ENCODE measurements at places on chromosomes 11 and 22.

DNA sequence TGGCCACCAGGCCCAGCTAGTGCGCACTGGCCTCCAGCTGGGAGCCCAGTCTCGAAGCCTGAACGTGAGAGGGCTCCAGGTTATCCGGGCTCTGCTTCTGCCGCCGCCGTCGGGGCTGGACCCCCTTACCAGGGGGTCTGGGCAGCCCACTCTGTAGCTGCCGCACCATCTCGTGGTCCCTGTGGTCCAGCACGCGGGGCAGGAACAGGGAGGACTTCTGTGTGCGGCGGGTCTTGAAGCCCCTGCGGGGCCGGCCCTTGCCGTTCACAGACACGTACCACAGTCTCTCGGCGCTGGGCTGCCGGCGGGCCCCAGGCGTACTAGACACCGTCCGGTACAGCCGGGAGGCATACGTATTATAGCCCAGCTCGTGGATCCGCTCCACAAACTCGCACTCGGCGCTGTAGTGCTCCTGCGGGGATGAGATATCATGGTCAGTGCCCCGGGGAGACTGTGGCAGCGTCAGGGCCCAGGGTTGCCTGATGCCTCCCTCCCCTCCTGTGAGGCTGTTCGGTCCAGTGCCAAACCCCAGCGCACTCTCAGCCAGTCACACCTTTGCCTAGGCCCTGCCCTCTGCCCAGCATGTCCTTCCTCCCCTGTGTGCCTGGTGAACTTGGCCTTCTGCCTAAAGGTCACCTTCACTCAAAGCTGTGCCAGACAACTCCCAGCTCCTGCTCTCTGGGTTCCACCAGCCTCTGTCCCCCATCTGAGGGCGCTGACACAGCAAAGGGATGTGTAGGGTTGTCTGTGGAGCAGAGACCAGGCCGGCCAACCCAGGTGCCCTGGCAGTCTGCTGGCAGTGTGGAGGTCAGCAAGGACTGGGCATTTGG lies 8.7 kb downstream of the FGF3 start:
- no peak for DNase-seq

DNA sequence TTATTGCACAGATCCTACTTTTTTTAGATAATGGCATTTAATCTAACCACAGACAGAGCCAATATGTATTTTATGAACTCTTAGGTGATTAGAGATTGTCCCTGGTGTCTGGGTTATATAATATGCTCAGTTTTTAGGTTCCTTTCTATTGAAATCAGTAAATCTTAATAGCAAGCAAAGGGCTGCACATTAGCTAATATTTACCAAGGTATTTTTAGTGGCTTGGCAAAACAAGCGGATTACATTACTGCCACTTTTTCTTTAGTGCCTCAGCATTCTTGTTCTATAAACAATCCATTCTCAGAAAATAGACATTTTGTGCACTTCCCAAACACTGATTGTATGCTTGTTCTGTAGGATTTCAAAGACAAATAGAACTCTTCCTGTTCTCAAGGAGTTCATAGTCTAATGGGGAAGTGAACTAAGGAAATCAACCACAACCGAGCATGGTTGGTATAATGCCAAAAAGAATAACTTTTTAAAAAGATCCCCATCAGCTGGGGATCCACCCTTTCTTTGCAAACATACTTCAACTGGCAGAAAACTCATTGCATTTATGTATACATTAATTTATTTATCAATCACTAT lies 23.8 kb downstream of the KCNJ1 start:
- no peak for DNase-seq

DNA sequence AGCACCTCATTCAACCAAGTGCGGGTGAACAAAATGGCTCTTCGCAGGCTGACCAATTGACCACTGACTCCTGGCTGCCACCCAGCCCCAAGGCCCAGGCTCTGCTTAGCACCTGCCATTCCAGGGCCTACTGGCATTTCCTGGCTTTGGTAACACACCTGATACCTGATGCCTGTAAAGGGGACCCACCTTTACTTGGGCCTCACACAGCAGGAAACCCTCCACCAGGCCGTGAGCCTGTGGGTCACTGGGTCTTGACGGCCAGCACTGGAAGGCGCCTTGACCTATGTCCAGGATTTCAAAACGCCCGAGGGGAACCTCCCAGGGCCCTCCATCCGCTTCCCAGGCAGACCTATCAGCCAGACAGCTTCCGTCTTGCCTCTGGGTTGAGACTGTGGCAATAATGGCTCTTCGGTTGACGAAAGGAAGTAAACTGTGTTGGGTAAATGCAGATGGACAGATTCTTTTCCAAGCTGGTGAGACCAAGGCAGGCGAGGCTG lies 16.8 kb upstream of the TMEM184B start:
- DNase-seq = no peak

DNA sequence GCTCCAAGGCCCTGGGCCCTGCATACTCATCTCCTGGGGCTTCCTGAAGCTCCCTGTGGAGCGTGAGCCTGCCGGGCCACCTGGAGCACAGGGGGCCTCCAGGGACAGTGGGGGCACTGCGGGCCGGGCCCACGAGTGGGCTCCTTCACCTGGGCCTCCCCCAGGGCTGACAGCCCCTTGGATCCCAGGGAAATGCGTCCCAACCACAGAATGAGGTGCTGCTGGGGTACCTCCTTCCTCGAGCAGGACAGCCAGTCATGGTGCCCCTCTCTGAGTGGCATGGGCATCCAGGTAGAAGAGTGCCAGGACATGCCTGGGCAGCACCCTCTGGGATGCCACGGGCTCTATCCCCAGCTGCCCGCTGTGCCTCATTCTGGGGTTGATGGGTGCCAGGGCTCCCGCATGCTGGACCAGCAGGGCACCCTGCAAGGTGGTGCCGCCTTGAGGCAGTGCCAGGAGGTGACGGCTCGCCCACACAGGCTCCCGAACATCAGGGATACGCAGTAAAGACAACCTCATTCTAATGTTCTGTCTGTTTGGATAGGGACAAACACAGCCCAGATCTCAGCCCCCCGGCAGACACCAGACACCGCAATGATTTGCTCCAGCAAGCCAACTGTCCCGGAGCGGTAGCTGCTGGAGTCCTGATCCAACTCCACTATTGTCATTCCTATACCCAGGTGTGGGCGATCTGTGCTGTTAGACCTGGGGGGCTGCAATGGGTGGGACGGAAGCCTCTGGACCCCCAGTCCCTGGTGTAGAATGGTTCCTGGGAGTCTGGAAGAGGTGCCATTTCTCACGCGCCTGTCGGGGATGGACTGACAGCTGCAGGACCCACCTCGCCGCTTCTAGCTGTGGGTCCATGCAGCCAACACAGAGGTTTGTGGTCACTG lies 25.8 kb downstream of the KRTAP5-5 start:
- no peak for DNase-seq

GRCh38 chr11:70483077-70483861 lies 84.9 kb downstream of the CTTN start:
- no peak for DNase-seq

DNA sequence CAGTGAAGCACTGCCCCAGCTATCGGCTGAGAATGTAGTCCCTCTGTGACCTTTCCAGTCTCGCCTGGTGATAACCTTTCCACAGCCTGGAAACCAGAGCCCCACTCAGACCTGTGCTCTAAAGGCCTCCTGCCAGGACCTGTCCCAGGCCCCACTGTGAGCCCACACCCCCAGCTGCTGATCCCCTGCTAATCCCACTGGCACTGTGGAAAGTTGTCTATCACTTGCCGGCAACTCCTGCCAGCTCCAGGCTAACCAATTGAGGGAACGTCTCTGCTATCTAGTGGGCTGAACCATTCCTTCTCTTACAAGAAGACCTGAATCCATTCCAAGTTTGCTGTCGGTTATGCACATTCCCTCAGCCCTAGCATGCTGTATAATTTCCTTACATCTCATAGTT lies 328.2 kb downstream of the FAM181B start:
- DNase-seq = no peak

DNA sequence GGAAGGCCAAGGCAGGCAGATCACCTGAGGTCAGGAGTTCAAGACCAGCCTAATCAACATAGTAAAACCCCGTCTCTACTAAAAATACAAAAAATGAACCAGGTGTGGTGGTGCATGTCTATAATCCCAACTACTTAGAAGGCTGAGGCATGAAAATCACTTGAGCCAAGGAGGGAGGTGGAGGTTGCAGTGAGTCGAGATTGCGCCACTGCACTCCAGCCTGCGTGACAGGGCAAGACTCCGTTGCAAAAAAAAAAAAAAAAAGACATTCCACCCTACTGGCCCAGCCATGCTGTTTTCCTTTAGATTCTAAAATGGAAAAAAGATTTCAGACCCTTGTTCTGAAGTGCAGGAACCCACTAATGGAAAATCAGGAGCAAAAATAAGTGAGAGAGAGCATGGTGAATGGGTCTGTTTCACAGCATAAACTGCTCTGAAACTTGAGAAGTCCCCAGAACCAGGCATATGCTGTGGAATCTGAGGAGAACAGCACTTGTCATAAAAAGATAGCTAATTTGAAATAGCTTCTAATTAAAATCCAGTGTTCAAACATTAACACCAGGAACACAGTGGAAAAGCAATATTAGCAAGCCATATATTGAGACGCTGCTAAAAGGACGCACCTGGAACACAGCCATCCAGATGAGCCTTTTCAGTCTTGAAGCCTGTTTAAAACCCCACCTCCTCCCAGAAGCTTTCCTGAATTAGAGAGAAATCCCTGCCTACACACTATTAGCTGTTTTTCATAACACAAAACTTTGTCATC lies 66.3 kb upstream of the CHRM4 start:
- no peak for DNase-seq

DNA sequence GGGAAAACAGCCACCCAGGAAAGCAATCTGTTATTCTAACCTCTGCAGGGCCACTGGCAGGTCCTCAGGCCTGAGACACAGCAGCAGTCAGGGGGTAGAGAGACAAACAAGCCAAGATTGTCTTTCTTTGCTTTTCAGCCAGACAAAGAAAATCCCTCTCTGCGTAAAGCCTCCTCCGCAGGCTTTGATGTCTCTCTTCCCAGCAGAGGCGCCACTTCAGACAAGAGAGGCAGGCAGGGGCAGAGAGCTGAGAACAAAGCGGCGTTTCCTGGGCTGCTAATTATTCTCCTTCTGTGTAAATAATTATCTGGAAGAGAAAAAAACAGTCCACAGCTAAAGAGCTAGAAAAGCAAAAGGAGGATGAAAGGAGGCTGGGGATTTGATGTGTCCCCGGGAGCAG lies 102.7 kb upstream of the SEZ6L start:
- no peak for DNase-seq

DNA sequence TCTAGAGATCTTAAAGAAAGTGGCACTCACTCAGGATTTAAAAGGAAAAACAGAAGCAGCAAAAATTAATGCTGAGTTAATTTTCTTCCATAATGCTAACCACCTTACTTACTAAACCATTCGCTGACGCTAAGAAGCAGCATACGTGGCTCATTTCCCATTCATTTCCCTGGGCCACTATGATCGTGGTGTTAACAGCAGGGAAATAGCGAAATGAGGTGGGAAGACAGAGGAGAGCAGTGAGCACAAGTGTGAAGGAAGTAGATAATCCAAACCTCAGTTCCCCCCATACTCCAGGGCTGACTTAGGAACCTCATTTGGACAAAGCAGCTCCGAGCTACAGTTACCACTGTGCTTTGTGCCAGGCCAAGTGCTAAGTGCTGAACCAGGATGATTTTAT lies 723.2 kb downstream of the OPCML start:
- no peak for DNase-seq

GRCh38 chr11:46006418-46007070 lies 84.1 kb downstream of the LARGE2 start:
- no peak for DNase-seq

DNA sequence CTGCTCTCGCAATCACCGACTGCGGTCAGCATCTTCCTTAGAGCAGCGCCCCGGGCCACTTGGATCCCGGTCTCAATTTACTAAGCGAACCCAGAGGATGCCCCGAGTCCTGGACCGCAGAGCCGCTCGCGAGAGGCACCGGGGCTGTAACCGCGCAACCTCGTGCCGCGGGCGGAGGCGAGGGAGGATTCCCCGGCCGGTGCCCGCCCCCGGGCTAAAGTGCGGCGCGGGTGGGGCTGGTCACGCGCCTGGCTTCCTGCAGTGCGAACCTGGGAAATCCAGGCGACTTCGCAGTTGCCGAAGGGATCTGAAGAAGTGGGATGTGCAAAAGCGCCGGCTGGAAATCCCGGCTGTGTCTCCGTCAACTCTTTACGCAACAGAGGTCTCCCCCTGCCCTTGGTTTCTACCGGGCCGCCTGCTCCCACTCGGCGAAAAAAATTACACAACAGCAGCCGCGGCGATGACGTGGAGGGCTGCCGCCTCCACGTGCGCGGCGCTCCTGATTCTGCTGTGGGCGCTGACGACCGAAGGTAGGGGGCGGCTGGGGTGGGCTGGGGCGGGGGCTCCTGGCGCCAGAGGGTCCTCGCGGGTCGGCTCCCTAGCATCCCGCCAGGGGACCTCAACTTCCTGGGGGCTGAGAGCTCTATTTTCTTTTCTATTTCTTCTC lies at the start of gene NCR3LG1:
Gene NCR3LG1, plus strand, starts transcription at position 291 of the 667 bp plus-strand sequence. Its CDS starts 170 bp downstream, at position 461.
- peak; percentile 72 for DNase-seq

DNA sequence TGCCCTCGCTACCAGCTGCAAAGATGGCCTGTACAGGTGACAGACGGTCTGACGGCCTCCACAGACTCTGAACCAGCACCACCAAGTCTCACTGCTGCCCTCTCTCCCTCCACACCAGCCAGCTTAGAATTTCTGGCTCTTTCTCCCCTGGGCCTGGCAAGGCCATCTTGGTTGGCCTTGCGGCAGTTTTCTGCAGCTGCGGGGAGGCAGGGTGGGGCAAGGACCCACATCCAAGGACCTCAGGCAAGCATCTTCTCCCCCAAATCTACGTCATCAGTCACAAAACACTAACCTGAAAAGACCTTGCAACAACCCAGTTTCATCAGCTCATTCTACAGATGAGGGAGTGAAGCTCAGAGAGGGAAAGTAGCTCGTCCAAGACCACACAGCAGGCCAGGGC lies 11.7 kb upstream of the POLDIP3 start:
- no peak for DNase-seq

- no peak for DNase-seq
Measured at GRCh38 chr11:12411806-12412727, 34.7 kb downstream of the PARVA start.

- no peak for DNase-seq
Measured at GRCh38 chr11:70698871-70699270, 300.5 kb downstream of the CTTN start.

All from hypothalamus (tissue), 51 donors.